Neural crest cell (in vitro differentiated cells): ENCODE measurements at places on chromosomes 11 and 22.

DNA sequence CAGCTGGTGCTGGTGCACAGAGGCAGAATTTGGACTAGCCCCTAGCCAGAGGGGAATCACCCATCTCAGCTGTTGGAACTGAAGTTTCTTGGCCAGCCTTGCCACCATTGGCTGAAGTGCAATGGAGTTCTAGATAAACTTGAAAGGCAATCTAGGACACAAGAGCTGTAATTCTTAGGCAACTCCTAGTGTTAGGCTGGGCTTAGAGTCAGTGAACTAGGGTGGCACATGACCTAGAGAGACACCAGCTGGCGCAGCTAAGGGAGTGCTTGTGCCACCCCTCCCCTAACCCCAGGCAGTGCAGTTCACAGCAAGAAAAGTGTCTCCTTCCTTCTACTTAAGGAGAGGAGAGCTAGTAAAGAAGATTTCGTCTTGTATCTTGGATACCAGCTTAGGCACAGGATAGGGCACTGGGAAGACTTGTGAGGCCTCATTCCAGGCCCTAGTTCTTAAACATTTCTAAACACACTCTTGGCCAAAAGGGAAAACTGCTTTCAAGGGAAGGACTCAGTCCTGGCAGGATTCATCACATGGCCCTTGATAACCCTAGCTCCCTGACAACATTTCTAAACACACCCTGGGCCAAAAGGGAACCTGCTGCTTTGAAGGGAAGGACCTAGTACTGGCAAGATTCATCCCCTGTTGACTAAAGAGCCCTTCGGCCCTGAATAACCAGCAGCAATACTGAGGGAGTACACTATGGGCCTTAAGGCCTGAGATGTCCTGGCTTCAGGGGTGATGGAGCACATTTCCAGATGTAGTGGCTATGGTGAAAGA is 53.4 kb downstream of the XRRA1 start:
- peaks cover 47% of the 10 kb centered on the region for H3K36me3 ChIP-seq
- no peak for DNase-seq
- H3K27me3 ChIP-seq: no peaks in the 10 kb centered on the region
- no peak overlapping the region for H3K4me3 ChIP-seq

DNA sequence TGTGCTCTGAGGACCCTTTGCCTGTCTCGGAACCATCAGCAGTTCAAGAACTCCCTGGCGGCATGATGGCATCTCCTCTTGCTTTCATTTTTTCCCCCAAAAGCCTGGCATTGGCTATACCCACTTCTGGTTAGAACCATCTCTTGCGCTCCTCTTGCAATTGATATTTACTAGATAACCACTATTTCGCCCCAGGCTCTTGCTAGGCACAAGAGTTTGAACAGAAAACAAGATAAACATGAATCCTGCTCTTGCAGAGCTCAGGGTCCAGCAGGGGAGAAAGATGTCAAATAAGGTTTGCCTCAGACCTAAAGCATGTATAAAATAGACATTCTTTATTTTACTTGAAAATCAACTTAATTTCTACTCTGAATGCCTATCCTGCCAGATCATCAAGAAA is 33.1 kb downstream of the SLCO2B1 start:
- H3K36me3 ChIP-seq: no peaks in the 10 kb centered on the region
- H3K27me3 ChIP-seq: no peaks in the 10 kb centered on the region
- no peak overlapping the region for H3K27ac ChIP-seq
- H3K4me3 ChIP-seq: no peak overlapping the region
- peaks cover 22% of the 10 kb centered on the region for H3K4me1 ChIP-seq

DNA sequence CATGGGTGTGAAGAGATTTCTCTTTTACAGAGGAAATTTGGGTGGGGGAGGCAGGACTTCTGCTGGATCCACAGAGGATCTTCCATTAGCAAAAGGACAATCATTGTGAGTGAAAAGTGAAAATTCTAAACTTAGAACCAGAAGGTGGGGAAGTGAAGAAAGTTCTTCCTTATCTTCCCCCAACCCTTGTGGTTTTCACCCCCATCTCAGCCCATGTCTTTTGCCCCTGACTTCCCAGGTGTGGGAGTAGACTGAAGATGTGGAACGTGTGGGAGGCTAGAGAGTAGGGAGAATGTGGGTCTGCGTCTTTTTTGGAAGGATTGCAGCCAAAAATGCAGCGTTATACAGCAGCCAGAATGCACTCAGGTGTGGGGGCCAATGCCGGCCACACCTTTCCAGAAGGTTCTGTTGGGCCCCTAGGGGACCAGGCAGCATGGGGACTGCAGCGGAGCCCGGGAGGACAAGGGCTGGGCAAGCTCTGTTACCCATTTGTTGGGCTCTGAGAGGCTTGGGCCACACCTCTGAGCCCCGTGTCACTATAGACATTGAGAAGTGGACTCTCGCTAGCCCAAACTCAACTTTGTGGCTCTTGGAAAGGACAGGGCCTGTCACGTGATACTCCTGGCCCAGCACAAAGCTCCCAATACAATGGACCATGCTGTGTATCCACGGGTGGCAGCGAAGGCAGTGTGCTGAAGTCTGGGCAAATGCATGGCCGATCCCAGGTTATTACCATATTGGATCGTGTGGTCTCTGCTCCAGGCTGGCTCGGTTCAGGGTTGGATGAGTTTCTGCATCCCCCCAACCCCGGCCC is 32.8 kb upstream of the LINC01488 start:
- H3K4me1 ChIP-seq: peaks cover 60% of the 10 kb centered on the region
- H3K36me3 ChIP-seq: no peaks in the 10 kb centered on the region
- no peak for DNase-seq
- H3K4me3 ChIP-seq: peak overlapping the region; percentile 51

DNA sequence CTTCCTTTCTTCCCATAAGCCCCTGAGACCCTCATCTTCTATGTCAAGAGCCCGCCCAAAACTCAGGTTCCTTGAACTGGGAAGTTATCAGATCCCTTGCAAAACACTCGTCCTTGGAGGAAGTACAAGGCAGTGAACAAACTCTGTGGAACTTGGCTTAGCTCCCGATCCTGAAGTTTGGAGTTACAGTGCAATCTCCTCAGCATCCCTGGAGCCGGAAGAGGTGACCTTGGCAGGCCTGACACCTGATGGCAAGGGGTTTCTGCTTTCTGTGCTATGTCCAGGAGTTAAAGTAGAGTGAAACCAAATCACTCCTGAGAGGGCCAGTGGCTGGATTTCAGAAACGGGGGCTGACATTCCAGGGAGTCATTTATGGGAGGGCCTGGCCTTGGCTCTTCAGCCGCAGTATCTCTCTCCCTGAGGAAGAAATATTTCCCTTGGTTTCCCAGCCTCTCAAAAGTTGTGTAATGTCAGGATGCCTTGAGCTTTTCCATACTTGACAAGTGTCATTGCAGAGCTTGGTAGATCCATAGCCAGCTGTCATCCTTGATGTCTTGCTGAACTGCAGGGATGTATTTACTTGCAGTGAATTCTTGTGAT is 1.9 kb upstream of the GRAMD1B start:
- no peaks in the 10 kb centered on the region for H3K36me3 ChIP-seq
- no peak for DNase-seq
- H3K27me3 ChIP-seq: peaks cover 47% of the 10 kb centered on the region
- no peak overlapping the region for H3K27ac ChIP-seq
- peak overlapping the region; percentile 45 for H3K4me3 ChIP-seq

GRCh38 chr11:62678433-62678769 is 472 bp downstream of the UBXN1 start:
- peaks cover 5% of the 10 kb centered on the region for H3K36me3 ChIP-seq
- DNase-seq: no peak
- H3K27me3 ChIP-seq: no peaks in the 10 kb centered on the region

DNA sequence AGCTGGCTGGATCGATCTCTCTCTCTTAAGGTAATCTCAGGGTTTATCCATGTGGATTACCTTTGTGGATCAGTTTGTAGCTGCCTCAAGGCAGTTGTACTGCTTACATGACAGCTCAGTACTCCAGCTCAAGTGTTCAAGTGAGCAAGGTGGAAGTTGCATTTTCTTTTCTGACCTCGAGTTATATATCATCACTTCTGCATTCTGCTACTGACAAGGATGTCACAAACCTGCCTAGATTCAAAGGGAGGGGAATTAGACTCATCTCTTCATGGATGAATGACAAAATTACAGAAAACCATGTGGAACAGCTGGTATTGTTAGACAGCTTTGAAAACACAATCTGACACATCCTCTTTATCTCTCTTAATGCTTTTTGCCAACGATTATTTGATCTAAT is 6.1 kb upstream of the TCN2 start:
- H3K27ac ChIP-seq: no peak overlapping the region
- no peak overlapping the region for H3K4me3 ChIP-seq
- H3K36me3 ChIP-seq: no peaks in the 10 kb centered on the region
- DNase-seq: no peak

DNA sequence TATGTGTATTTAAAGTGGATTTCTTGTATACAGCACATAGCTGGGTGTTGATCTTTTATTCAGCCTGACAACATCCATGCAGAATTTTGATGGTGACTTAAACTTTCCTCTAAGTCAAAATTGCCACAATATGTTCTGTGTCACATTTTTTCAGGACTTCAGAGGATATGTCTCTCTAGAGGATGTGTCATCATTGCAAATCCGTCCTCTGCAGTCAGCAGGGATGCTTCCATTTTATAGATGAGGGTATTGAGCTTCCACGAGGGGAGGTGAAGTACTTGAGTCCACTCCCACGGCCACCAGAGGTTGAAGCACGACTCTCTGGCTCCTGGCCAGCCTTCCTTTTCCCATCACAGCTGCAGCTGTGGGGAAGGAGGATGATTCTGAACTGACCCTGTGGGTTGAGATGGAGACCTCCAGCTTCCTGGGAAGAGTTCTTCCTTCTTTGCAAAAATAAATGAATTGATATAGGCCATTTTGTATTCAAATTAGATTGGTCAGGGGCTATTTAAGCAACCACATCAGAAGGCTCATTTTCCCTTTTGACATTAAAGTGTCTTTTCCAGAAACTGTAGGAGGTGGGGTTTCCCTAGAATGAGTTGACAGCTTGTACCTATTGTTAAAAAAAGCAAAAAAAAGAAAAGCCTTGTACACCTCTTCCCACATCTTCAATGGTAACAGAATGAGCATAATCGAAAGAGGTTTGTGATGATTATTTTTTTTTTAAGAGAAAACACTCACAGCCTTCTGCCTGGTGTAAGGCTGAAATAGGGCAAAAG is 55.2 kb upstream of the MYEOV start:
- H3K27ac ChIP-seq: no peak overlapping the region
- H3K4me3 ChIP-seq: no peak overlapping the region
- peaks cover 3% of the 10 kb centered on the region for H3K27me3 ChIP-seq

- no peaks in the 10 kb centered on the region for H3K27me3 ChIP-seq
- H3K4me1 ChIP-seq: no peaks in the 10 kb centered on the region
- H3K4me3 ChIP-seq: no peak overlapping the region
- H3K27ac ChIP-seq: no peak overlapping the region
- no peaks in the 10 kb centered on the region for H3K36me3 ChIP-seq
Observed at GRCh38 chr22:47011131-47011858, 248.8 kb downstream of the TBC1D22A start.

GRCh38 chr11:36736103-36736502 is 138.1 kb upstream of the RAG2 start:
- no peaks in the 10 kb centered on the region for H3K4me1 ChIP-seq
- H3K27me3 ChIP-seq: peaks cover 24% of the 10 kb centered on the region
- H3K36me3 ChIP-seq: no peaks in the 10 kb centered on the region
- DNase-seq: no peak
- H3K4me3 ChIP-seq: no peak overlapping the region
- no peak overlapping the region for H3K27ac ChIP-seq

DNA sequence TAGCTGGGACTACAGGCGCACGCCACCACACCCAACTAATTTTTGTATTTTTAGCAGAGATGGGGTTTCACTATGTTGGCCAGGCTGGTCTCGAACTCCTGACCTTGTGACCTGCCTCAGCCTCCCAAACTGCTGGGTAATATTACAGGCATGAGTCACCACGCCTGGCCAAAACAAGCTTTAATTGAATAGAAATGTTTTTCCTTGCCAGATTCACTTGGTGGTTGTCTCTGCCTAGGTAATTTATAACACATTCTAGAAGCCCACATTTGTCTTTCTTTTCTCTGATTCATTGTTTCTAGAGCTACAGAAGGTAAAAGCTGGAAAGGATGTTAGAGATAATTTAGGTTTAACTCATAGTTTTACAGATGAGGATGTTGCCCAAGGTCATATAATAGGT is 41.3 kb downstream of the CECR2 start:
- H3K4me1 ChIP-seq: peaks cover 22% of the 10 kb centered on the region
- H3K4me3 ChIP-seq: no peak overlapping the region
- no peaks in the 10 kb centered on the region for H3K27me3 ChIP-seq
- no peak for DNase-seq
- H3K36me3 ChIP-seq: no peaks in the 10 kb centered on the region

DNA sequence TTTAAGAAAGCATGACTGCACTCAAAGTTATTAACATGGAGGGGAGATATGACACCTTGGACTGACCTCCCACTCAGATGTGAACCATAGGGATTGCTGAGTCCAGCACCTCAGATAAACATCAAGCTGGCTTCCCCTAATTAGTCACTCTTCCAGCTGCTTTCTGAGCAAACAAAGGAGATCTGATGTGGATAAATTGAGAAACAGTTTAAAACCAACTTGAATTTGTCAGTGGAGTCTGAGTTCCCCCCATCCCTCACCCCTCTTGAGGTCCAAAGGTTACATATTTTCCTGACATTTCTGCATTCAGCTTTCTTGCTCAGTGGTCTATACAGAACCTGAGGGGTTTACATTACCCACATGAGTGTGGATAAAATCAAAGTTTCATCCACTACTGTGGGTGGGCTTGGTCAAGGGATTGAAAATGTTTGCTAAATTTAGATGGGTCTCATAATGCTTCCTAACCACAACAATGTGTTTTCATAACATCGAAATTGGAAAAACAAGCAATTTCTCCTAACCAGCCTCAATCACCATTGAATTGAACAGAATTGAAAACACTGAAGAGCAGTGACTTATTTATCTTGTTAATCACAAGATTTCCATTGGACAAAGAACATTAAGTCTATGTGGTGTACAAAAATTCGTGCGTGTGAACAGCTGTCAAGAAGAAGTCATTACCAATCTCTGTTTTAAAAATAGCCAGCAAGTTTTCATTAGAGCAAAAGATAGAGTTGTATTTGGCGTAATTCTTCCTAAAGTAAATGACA is 292.3 kb downstream of the METTL15 start:
- no peak overlapping the region for H3K4me3 ChIP-seq
- H3K27ac ChIP-seq: no peak overlapping the region
- peaks cover 3% of the 10 kb centered on the region for H3K36me3 ChIP-seq
